ENCODE measurements at places on chromosomes 16 and 17. TPM values are rescaled to one million over a fixed set of nuclear protein-coding genes. Genes with fewer than 3 reads are reported as not detected.
A peak's percentile ranks its signal among the peaks of the same experiment; 100 is the strongest.

- DNase-seq, result no peak
Measured at GRCh38 chr17:71632328-71632727, 488.5 kb upstream of the SOX9 start.

Gene XAF1
- total RNA-seq, result 13.9 TPM

DNA sequence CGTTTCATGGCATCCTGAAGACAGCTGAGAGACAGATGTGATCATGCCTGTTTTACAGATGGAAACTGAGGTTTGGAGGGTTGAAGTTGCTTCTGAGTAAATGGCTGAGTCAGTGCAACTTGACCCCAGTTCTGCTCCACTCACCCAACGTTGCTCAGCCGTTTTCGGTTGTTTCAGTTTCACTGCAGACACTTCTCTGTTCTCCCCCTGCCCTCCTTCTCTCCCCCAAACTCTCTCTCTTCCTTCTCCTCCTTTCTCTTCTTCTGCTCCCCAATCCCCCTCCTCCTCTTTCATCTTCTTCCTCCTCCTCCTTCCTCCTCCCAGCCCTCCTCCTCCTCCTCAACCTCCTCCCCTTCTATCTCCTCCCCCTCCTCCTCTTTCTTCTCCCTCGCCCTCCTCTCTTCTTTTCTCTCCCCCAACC is 9.4 kb upstream of the CEP20 start:
- DNase-seq, result no peak

Gene TMEM92
- not detected for total RNA-seq

DNA sequence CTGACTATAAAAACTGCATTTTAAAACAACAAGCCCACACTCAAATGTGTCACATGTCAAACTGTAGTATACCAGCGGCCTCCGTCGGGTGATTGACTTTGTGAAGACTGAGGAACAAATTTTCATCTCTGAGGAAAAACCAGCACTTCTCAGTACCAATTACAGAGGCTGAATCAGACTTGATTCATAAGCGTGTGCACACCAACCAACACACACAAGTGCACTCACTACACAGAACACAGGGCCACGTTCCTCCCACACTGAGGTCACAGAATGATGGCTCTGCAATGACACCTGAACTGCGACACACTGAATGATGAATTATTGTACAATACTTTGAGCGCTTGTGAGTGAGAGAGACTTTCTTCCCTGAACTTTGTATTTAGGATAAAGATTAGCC is 29.6 kb downstream of the XPO6 start:
- DNase-seq, result no peak

- DNase-seq, result peak; percentile 49
Measured at GRCh38 chr17:38761612-38762011, 9.1 kb downstream of the PSMB3 start.

DNA sequence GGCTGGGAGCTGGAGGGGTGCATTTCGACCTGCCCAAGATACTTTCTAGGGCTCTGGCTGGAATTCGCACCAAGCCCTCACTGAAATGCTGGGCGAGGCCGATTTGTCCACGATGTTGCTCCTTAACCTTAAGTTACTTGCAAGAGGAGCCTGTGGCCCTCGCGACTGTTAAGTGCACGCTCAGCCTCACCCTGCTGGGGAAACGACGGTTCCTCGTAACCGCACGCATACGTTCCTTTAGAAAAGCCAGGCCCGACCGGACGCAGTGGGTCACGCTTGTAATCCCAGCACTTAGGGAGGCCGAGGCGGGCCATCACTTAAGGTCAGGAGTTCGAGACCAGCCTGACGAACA is 607 bp upstream of the NCOR1 start:
- DNase-seq, result peak; percentile 26

DNA sequence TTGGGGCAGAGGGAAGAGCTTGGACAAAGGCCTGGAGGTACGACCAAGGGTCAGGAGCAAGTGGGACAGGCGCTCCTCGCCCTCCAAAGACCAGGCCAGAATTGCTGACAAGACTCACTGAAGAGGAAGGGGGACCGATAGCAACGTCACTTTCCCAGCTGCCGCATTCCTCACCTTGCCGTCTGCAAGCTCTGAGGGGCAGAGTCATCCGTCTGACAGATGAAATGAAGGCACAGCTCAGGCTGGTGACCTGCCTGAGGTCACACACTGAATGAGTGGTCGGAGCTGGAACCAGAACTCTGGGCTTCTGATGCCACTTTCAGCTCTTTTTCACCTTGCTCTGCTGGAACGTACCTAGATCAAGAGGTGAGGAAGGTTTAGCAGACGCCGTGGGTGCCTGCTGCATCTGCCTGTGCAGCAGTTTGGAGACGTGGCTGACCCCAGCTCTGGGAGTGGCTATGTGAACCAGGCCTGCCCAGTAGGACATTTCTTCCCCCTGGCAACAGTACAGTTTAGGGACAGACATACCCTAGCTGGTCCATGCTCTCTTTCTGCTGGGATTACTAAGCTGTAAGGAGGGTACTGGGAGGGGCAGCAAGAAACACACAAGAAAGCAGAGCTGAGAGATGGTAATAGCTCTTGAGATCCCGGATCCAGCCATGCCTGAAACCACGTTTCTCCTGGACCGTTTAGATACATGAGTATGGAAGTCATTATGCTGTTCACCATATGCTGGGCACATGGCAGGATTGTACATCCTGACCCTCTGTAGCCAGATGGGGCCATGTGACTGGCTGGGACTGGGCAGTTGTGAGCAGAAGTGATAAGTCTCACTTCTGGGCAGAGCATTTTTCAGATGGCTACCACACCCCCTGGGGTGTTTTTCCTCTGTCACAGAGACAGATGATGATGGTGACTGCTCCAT is 50.9 kb downstream of the IL21R start:
- no peak for DNase-seq

Gene GPR142
- not detected for total RNA-seq
